ENCODE measurements at places on chromosomes 11 and 22. TPM values are rescaled to one million over a fixed set of nuclear protein-coding genes. Genes with fewer than 3 reads are reported as not detected.

RASSF10 gene
- 5.1 TPM for total RNA-seq

CARD10 gene
- total RNA-seq = 61.6 TPM

CASP5 gene
- not detected for total RNA-seq

KCNK7 gene
- 0.14 TPM for total RNA-seq

NCAM1 gene
- total RNA-seq = 2.2 TPM

ART1 gene
- not detected for total RNA-seq

OR4C11 gene
- total RNA-seq = not detected

CDC42EP1 gene
- 22.6 TPM for total RNA-seq

FGF19 gene
- total RNA-seq = not detected

TRPC6 gene
- 28.3 TPM for total RNA-seq

TAF6L gene
- total RNA-seq = 40.2 TPM

CNIH2 gene
- not detected for total RNA-seq

POTEH gene
- not detected for total RNA-seq

ANKK1 gene
- total RNA-seq = not detected

TMPRSS4 gene
- not detected for total RNA-seq

FGF3 gene
- total RNA-seq = not detected

AIFM3 gene
- total RNA-seq = 0.17 TPM

IGF2 gene
- total RNA-seq = 11.2 TPM

DEPDC7 gene
- 0.17 TPM for total RNA-seq

ZP1 gene
- not detected for total RNA-seq

OTOG gene
- not detected for total RNA-seq

SPDYC gene
- not detected for total RNA-seq

VWA5A gene
- 7.8 TPM for total RNA-seq

RIMBP3C gene
- total RNA-seq = 0.09 TPM

NTM gene
- total RNA-seq = 0.09 TPM

KLHL35 gene
- total RNA-seq = 0.85 TPM

IGLL1 gene
- not detected for total RNA-seq

TCN2 gene
- 101 TPM for total RNA-seq

ESRRA gene
- total RNA-seq = 76.7 TPM

USP47 gene
- 63.5 TPM for total RNA-seq

KRTAP5-7 gene
- not detected for total RNA-seq

MUC2 gene
- not detected for total RNA-seq

MYRF gene
- 0.28 TPM for total RNA-seq

All from dermis blood vessel endothelial cell (primary cell).